ENCODE measurements at places on chromosomes 6 and 20.

- DNase-seq = no peak
Measured at GRCh38 chr6:122449069-122449468, 22.5 kb downstream of the SERINC1 start.

DNA sequence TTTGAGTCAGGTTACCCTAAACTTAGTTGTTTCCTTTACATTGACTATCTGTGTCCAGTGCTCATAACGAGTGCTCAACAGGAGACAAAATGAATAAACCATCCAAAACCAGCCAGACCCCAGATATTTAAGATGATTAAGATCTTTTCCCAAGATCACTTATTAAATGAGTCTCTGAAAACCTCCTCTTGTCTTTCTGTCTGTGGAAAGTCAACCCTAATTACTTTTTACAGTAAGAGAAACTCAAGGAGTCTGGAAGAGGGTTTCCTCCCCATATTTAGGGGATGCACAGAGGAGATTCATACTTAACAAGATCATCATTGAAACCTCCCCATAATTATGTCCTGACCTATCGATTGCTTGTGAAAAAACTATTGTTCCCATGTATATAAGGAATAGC lies 84.0 kb downstream of the CAP2 start:
- DNase-seq = no peak

- DNase-seq = no peak
Measured at GRCh38 chr6:162856885-162857284, 129.1 kb downstream of the PACRG start.

- DNase-seq = no peak
Measured at GRCh38 chr6:161110028-161110779, 118.6 kb downstream of the MAP3K4 start.

DNA sequence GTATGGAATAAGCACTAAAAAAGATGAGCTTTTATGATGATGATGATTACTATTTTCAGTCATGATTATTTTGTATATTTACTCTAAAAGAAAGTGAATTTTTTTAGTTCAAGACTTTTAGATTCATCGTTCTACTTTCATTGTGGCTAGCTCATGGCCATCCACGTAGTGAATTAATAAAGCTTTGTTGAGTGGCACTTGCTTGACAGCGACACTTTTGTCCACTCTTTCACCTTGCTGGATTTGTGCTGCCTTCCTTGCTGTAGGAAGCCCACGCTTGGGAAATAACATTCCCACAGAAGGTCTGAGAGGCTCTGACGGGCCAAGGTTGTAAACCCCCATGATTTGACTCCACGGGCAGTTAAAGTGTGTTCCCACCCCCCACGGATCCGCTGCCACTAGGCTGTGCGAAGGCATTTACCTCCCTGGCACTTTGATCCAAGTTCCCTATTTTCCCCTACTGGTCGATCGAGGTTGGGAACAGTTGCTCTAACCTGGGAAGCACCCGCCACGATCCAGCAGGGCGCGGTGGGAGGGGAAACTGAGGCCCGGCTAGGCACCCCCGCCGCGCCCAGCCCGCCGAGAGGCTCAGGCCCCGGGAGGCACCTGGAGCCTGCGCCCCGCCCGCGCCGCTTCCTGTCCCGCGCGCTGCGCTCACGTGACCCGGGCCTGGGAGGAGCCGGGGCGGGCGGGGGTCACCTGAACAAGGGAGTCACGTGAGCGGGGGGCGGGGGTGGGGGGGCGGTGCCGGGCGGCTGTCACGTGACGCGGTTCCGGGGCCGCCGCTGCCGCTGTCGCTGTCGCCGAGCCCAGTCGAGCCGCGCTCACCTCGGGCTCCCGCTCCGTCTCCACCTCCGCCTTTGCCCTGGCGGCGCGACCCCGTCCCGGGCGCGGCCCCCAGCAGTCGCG lies at the start of gene IGF2R:
Gene IGF2R (plus strand): TSS at position 788 of the 909 bp plus-strand sequence. CDS start 165 bp downstream, outside the sequence.
- peak; percentile 91 for DNase-seq

DNA sequence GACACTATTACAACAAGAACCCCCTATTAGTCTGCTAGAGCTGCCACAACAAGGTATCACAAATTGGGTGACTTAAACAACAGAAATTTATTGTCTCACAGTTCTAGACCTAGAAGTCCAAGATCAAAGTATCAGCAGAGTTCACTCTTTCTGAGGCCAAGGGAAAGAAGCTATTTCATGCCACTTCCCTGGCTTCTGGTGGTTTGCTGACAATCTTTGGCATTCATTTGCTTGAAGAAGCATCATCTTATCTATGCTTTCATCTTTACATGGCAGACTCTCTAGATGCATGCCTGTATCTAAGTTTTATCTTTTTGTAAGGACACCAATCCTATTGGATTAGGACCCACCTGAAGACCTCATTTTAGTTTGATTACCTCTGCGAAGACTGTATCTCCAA lies 296.8 kb upstream of the MARCKS start:
- no peak for DNase-seq

DNA sequence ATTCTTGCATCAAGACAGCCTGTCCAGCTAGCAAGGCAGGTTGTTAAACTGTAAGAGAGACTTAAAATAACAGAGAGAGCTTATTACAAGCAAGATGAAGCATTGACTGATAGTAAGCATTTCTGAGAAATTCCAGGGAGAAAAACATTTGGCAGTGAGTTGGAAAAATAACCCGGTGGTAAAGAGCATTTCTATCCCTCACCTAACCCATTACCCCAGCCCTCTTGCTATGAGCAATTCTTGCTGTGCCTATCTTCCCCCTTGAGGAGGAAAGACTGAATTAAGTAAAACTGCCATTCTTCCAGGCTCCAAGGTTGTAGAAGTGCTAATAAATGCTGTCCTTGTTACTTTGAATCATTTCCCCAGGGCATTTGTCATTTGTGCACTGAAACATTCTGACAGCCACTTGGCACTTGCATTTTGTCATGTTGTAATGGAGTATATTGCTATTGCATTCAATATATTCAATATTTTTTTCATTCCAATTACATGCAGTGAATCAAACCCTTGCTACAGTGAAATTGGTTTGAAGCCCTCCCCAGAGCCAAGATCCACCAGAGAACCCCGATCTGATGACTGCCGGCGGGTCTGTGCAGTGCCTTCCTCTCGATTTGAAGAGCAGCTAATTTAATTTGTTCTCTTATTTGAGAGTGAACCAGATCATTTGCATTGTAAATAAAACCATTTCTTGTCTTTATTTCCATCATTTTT lies 291.1 kb downstream of the HIVEP2 start:
- no peak for DNase-seq

- DNase-seq = no peak
Measured at GRCh38 chr6:150430815-150431214, 62.0 kb downstream of the IYD start.

DNA sequence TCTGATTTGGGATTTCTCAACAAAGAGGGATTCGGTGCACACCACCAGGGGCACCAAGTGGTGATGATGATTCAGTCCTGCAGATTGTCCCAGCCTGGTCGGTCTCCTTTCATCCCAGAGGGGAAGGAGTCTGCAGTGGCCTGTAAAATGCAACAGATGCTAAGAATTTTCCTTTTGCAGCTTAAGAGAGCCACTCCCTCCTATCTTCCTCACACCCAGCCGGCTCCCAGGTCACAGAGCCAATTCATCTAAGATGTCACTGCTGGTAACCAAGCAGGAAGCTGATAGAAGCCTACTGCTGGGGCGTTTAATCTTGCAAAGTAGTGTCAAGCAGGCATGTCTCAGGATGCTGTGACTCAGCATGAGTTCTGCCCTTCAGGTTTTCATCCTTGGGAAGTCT lies 203.8 kb upstream of the LRFN2 start:
- no peak for DNase-seq

Data from T-helper 9 cell (primary cell).